ENCODE measurements at places on chromosomes 7 and 10. TPM values are rescaled to one million over a fixed set of nuclear protein-coding genes. Genes with fewer than 3 reads are reported as not detected.

The CCL26 gene
- 2.1 TPM for polyA plus RNA-seq

The ENKUR gene
- 7.7 TPM for polyA plus RNA-seq

The NXPH1 gene
- 4.6 TPM for polyA plus RNA-seq

The PRKG1 gene
- 117 TPM for polyA plus RNA-seq

The HOXA3 gene
- not detected for polyA plus RNA-seq

The CALCR gene
- polyA plus RNA-seq = not detected

The SPDYE1 gene
- 0.11 TPM for polyA plus RNA-seq

The CCDC146 gene
- polyA plus RNA-seq = 18.9 TPM

The GOLGA7B gene
- 5.9 TPM for polyA plus RNA-seq

The LEP gene
- polyA plus RNA-seq = not detected

The ZPBP gene
- not detected for polyA plus RNA-seq

The PTN gene
- 186 TPM for polyA plus RNA-seq

The PNLIP gene
- not detected for polyA plus RNA-seq

The KCND2 gene
- polyA plus RNA-seq = 10.5 TPM

The UBN2 gene
- 7.0 TPM for polyA plus RNA-seq

The HOXA13 gene
- polyA plus RNA-seq = not detected

The FRMPD2 gene
- polyA plus RNA-seq = 12.8 TPM

The TLL2 gene
- not detected for polyA plus RNA-seq

The SEMA3E gene
- polyA plus RNA-seq = 19.8 TPM

The ERVW-1 gene
- polyA plus RNA-seq = 1.5 TPM

The SP8 gene
- not detected for polyA plus RNA-seq

The TMEM26 gene
- polyA plus RNA-seq = not detected

The EIF4H gene
- polyA plus RNA-seq = 51.3 TPM

The MACC1 gene
- polyA plus RNA-seq = not detected

The ANKRD30A gene
- not detected for polyA plus RNA-seq

The SPDYE8 gene
- polyA plus RNA-seq = not detected

The AKR1C2 gene
- polyA plus RNA-seq = 29.0 TPM

The H2BK1 gene
- polyA plus RNA-seq = not detected

The FAM13C gene
- polyA plus RNA-seq = 18.4 TPM

The CCZ1B gene
- polyA plus RNA-seq = 41.5 TPM

The CELF2 gene
- polyA plus RNA-seq = 160 TPM

The ITPRID1 gene
- not detected for polyA plus RNA-seq

The PON3 gene
- polyA plus RNA-seq = 0.32 TPM

The CYP2C8 gene
- 6.0 TPM for polyA plus RNA-seq

The ADCY1 gene
- polyA plus RNA-seq = 17.6 TPM

The VGF gene
- 10.7 TPM for polyA plus RNA-seq

The UCN3 gene
- polyA plus RNA-seq = not detected

The AGR3 gene
- polyA plus RNA-seq = 7.4 TPM

The WIPF3 gene
- polyA plus RNA-seq = 2.4 TPM

The HSPA12A gene
- polyA plus RNA-seq = 62.9 TPM

The FOXI2 gene
- not detected for polyA plus RNA-seq

The LBX1 gene
- polyA plus RNA-seq = not detected

The GPRIN2 gene
- polyA plus RNA-seq = not detected

The PPP1R17 gene
- polyA plus RNA-seq = 814 TPM

The SYCE1 gene
- polyA plus RNA-seq = 17.3 TPM

The C7orf57 gene
- 0.41 TPM for polyA plus RNA-seq

The HOXA5 gene
- polyA plus RNA-seq = not detected

The SORCS1 gene
- not detected for polyA plus RNA-seq

The DPYSL4 gene
- polyA plus RNA-seq = 2.8 TPM

The RASA4B gene
- 10.8 TPM for polyA plus RNA-seq

The TAS2R4 gene
- polyA plus RNA-seq = 1.1 TPM

The CPED1 gene
- polyA plus RNA-seq = not detected

The FLNC gene
- polyA plus RNA-seq = not detected

The ACBD5 gene
- polyA plus RNA-seq = 45.2 TPM
